ENCODE measurements at places on chromosomes 3 and 15.

DNA sequence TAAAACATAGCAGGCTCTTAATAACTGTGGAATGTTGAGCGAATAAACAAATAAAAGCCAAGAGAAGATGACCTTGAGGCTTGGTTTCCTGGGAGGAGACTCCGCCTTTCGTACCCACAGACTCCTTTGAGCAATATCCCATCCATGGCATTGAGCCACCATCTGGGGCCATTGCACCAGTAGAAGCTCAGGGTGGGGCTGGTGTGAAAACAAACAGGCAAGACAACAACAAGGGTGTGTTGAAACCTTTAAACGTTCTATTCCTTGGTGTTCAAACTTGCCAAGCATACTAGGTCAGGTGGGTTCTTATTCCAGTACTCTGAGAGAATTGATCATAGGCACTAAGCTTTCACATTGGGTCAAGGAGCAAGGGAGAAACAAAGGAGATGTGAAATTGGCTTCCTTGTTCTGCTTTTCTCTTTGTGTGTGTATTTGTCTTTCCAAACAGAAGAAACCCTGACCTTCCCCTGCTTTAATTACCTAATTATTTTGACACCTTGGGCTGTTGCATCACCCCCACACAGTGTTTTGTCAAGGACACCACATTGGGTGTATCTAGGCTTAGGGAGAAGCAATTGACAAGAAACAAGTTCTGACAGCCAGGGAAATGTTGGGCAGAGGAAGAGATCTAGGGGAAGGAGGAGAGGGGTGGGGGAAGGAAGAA is 105.1 kb upstream of the BCL6 start:
- DNase-seq = no peak

DNA sequence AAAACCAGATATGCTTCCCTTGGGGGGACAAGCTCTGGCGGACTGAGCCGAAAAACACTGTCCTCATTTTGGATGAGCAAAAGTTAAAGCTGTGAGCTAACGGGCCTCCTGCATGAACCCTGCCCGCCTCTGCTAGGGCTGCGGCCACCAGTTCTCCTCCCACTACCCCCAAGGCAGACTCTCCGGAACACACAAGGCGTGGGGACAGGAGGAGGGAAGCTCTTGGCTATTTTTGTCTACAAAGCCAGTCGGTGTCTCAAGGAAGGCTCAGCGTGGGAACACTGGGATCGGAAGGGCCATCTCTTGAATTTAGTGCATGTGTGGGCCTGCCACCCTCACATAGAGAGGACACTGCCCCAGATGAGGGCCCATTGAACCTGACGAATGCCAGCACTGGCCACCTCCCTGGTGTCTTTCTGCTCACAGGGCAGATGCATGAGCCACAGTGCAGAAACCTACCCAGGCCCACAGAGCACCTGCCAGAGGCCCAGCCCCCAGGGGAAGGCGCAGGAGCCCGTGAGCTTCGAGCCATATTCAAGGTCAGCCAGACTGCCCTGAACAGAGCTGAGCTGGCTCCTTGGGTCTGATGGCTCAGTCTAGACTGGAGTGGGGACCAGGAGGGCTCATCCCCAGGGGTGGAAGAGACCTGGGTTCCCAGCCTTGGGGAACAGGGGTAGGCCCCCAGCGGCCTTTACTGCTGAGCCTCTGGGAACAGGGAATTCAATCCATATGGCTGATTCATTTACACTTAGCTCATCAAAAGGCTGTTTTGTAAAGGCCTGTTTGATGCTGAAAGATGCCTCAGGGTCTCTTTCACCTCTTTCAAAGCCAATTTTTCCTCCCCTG is 38.3 kb downstream of the HCN4 start:
- DNase-seq = peak; percentile 15

DNA sequence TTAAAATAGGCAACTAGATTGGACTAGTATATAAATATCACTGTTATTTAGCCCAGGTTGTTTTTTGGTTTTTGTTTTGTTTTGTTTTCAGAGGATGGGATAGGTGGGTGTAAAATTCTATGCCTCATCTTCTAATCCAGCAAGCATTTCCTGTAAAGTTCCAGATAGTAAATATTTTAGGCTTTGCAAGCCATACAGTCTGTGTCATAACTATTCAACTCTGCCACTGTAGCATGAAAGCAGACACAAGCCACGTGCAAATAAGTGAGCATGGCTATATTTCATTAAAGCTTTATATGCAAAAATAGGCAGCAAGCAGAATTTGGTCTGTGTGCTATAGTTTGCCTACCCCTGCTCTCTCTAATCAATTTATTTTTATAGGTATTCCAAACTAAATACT is 657.3 kb upstream of the TGFBR2 start:
- DNase-seq = no peak

- DNase-seq = no peak
These were observed 1602.1 kb downstream of the SI start for GRCh38 chr3:163476179-163476578.

- DNase-seq = no peak
These were observed 19.0 kb downstream of the C2CD4A start for GRCh38 chr15:62085740-62086139.

DNA sequence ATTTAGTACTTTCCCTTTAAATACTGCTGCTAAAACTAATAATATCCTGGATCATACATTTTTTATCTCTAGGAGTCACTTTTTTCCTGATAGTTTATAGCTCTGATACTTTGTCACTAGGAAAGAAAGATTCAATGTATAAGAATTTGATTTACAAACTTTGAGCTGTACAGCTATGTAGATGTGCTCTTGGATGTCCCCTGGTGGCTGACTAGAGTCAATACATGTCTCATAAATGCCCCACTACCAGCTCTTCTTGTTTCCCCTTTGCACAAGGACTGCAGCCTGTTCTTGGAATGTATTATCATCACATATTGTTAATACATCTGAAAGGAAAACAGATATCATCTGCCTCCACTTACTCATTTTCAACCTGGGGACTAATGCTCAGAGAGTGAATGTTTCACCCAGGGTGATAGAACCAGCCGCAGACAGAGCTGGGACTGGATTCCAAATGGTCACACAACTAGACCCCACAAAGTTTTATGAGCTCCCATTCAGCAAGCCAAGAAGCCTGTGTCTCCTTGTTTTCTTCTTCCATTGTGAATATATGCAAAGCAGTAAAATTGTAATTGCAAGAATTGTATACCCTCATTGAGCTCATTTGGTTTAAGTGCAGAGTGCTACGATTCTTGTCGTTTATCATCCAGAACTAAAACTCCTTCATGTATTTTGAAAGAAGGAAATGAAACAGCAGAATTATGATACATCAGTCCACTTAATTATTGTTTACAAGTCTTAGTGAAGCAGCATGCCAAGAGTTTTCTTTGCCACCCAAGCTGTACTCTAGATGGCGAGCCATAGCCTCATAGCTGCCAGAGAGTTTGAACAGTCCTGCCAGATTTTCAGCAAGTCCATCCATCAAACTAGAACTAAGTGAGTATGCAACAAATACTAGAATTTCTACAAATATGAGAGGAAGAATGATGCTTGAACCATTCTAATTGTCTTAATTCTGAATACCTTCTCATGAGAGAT is 261.6 kb upstream of the LMCD1 start:
- DNase-seq = no peak

DNA sequence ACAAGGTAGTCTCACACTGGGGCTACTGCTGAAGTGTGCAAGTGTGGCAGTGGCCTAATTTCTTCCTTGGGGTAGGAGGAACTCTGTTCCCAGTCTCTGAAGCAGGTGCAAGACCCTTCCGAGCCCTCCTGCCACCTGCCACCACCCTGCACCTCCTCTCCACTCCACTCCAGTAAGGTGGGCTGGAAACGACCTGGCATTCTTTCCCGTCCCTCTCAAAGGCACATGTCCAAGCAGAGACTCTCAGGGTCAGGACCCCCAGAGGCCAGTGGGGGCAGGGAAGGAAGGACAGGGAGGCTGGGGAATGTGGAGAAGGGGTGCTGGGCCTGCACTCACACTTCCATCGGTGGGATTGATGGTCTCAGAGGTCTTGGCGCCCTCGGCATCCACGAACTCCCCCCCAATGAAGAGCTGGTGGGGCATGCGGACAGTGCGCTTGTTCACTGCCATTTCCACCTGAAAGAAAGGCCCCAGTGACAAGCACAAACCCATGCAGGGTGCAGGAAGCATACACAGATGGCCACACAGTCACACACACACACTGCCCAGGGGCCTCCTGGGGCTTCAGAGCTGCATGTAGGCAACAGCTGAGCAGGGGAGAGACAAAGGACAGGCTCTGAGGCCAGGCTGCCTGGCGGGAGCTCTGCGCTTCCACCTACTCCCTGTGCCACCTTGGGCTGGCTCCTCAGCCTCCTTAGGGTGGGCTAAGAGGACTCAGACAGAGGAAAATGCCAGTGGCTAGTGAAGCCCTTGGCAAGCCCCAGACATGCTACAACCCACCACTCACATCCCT is 43.8 kb downstream of the ALDH1L1 start:
- DNase-seq = no peak

DNA sequence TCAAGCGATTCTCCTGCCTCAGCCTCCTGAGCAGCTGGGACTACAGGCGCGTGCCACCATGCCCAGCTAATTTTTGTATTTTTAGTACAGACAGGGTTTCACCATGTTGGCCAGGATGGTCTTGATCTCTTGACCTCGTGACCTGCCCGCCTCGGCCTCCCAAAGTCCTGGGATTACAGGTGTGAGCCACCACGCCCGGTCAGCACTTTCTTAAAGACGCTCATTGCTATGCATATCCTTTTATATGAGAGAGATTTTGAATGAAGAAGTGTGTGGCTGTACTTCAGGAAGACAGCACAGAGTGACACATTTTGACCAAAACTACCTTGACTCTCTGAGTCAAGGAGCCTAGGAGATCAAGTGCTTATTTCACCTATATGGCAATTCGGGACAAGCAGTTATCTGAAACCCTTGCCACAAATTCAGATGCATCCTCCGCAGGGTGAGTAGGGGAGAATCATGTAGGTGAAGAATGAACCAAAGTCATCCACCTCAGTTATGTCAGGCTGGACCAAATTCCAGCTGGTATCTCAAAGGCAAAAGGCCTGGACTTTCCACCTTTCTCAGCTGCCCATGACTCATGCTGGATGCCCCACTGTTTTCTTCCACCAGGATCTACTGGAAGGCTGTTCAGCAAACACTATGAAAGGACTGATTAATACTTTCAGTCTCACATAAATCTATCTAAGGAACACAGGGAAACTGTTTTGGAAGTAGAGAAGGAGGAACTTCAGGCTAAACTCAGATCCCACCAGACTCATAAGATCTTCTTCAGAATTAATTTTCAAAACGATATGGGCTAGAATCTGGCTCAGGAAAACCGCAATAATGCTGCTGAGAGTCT is 31.9 kb downstream of the SUSD5 start:
- DNase-seq = no peak

- no peak for DNase-seq
These were observed 364.4 kb upstream of the ARHGEF26 start for GRCh38 chr3:153756816-153757215.

GRCh38 chr3:32392536-32393302 is 1.1 kb downstream of the CMTM7 start:
- DNase-seq = no peak

DNA sequence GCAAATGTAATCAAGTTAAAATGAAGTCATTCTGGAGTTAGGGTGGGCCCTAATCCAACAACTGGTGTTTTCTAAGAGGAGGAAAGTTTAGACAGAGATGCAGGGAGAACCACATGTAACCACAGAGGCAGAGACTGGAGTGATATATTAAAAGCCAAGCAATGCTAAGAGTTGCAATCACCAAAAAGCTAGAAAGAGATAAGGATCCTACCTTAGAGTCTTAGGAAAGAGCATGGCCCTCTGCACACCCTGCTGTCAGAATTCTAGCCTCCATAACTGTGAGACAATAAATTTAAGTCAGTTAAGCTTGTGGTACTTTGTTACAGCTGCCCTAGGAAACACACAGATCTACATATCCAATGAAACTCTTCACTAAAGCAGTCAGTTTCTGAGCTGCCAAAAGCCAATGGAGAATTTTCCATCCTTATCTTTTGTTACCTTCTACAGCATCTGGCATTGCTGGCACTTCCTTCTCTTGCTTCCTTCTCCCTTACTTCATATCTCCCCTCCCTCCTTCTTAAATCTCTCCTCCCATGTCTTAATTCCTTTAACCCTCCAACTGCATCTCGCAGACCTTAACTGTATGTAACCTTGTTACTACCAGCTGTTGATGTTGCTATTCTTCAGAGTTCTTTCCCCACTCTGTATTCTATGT is 11.2 kb downstream of the DCBLD2 start:
- no peak for DNase-seq

DNA sequence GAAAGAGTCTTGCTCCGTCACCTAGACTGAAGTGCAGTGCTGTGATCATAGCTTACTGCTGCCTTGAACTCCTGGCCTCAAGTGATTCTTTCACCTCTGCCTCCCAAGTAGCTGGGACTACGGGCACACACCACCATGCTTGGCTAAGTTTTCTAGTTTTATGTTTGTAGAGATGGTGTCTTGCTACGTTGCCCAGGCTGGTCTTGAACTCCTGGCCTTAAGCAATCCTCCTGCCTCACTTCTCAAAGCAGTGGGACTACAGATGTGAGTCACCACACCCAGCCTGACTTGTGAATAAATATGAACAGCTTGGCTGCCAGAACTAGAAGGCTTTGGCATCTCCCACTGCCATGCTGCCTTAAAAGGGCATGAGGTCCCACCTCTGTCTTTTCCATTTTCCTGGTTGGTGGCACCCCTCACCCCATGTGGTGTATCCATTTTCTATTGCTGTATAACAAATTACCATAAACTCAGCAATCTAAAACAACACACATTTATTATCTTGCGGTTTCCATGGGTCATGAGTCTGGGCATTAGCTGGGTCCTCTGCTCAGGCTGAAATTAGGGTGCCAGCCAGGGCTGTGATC is 44.3 kb downstream of the PTPRG start:
- no peak for DNase-seq

- DNase-seq = no peak
These were observed 22.1 kb downstream of the PLOD2 start for GRCh38 chr3:146138902-146139301.

DNA sequence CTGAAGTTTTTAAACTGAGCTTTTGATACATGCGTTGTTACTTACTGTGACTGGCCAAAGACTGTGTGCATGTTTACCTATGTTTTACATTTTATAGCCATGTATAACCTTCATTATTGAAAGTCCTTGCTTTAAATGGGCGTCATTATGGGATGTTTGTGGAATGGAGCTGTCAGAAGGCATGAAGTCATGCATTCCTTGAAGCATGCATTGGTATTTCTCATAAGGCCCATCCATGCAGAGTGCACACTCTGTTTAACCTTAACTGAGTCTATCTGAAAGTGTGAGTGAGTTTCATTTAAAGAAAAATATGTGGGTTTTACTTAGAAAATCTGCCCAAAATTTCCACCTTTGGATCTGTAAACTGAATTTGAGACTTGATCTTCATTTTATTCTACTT is 51.1 kb downstream of the PSMD6 start:
- DNase-seq = no peak

DNA sequence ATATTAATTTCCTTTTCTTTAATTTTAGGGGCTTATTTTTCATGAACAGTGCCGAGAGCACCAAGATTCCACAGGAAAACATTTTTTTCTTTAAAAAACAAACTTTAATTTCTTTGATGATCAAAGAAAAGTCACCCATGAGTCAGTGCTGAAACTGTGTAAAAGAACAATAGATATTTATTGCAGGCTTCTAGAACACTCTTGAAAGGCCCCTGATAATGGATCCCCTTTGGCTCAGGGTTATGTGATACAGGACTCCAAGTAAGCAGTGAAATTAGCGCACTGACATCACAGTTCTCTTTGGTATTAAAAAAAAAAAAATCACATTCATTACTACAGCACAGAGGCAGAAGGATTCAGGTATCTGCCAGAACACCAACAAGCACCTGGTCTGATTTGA is 66.1 kb upstream of the MYZAP start:
- DNase-seq = no peak

Data from natural killer cell treated with Interleukin-12 subunit alpha and Interleukin-12 subunit beta and Interleukin-15 and Interleukin-18, amount 100 ng/mL, for 72 hours (primary cell).